ENCODE measurements at places on chromosomes 2 and 18.

DNA sequence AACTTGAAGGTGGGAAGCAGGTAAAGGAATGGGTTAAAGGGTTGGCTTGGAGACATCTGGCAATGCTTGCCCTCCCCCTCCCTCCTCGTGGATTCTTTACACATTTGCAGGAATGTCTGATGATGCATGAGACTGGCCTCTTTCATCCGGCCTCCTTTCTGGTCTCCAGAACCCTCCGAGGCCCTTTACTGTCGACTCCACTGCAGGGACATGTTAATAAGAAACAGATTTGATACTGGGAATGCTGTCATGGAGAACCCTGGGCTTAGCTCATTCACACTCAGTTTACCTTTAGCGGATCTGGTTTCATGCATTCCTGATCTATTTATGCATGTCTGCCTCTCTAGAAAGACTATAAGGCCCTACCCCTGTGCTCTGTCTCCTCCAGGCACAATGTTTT is 238.7 kb downstream of the TGIF1 start:
- DNase-seq, result no peak

DNA sequence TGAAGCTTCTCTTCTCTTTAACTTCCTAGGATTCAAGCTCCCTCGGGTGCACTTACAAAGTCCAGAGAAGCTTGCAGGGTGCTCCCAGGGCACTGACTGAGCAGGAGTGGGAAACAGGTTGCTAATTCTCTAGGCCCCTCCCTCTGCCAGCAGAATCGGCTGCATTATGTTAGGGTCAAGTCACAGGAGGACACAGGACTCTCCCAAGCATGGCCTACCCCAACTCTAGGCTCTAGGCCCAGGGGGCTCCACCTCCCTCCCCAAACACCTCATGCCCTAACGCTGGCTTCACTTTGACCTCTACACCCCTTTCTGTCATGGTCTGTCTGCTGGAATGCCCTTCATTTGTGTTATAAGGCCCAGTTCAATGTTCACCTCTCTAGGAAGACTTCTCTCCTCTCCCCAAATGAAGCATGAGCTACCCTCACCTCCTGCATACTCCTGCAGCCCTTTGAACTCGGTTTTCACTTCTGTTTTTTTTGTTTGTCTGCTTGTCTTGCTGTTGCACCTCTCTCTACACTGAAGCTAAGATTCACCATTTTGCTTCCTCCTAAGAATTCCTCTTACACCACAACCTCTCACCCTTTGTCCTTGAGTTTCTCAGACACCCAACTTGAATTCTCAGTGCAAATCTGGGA is 521.8 kb upstream of the ID2 start:
- DNase-seq, result no peak

- no peak for DNase-seq
Measured at GRCh38 chr2:75076088-75076487, 117.6 kb downstream of the POLE4 start.

DNA sequence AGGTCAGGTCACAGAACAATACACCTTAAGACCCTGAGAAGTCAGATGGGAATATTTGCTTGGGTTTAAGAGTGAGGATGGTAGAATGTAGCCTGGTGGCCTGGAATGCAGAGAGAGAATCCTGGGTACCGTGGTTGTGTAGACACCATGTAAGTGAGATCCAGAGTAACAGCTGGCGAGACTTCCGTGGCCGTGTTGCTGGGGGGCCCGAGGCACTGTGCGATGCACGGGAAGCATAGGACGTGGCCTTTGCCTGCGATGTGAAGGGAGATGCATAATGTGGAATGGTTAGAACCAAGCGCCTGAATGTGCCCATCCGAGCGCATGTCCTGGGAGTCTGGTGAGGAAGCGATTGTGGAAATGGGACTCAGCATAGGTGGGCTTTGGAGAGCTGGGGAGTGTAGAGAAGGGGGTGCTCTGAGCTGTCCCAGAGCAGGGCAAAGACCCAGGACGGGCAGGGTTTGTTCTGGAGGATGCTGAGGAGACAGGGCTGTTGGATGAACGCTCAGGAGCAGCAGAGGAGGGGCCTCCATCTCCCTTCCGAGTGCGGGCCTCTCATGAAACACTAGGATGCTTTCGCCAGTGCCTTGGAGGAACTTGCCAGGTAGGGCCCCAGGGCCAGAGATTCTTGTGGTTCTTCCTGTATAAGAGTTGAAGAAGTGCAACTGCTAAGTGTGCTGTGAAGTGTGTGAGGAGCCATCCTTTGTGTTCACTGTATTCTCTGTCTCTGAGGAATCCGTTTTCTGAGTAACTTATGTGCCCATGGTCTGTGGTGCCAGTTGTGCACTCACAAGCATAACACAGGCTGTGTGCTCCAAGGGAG is 7.1 kb downstream of the RNF144A start:
- no peak for DNase-seq

GRCh38 chr18:22705328-22705727 is 227.8 kb upstream of the RBBP8 start:
- no peak for DNase-seq

DNA sequence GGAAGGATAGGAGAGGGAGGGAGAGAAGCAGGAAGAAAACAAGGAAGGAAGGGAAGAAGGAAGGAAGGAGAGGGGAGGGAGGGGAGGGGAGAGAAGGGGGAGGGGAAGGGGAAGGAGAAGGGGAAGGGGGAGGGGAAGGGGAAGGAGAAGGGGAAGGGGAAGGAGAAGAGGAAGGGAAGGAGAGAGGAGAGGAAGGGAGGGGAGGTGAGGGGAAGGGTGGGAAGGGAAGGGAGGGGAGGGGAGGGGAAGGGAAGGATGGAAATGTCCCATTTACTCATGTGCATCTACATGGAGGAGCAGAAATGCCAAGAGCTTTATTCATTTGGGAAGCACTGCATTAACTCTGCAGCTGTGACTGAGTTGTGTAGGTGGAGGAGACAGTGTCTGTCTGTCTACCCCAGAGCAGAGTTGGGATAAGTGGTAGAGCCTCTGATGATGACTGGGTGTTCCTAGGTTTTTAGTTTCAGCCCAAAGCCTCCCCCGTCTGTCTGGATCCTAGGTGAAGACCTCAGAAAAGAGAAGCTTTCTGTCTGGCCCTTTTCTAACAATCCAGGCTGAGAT is 131.3 kb downstream of the COL6A3 start:
- DNase-seq, result no peak

DNA sequence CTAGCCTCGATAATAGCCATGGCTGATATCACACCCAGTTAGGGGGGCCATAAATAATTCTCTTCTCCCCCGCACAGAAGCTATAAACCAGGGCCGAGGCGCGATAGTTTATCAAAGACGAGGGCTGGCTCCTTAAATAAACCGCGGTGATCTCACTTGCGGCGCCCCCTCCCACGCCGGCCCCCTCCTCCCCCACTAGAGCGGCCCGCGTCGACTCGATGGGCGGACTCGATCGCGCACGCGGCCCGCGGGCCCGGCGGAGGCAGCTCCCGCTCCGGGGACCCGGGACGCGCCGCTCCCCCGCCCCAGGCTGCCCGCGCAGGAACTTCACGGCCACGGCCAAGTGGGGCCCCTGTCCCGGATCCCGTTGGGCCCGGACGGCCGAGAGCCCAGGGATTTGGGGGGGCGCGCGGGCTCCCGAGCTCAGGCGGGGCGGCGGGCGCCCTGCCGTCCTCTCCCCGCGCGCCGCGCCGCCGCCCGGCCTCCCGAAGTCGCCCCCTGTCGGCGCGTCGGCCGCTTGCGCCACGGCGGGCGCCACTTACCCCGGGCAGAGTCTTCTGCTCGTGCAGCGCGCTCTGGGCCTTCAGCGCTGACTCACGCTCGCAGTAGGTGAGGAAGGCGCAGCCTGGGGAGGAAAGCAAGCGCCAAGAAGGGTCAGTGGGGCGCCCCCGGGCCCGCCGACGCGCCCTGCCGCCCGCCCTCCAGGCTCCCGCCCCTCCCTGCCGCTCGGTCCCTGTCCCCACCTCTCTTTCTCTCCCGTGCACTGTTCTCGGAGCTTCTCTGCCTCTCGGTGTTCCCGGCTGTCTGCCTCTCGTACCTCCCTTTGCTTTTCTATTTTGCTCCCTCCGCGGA is 80.4 kb downstream of the CELF4 start:
- no peak for DNase-seq

- DNase-seq, result no peak
Measured at GRCh38 chr2:224958873-224959272, 83.4 kb downstream of the DOCK10 start.

GRCh38 chr2:174484573-174484972 is 2.3 kb downstream of the GPR155 start:
- no peak for DNase-seq

DNA sequence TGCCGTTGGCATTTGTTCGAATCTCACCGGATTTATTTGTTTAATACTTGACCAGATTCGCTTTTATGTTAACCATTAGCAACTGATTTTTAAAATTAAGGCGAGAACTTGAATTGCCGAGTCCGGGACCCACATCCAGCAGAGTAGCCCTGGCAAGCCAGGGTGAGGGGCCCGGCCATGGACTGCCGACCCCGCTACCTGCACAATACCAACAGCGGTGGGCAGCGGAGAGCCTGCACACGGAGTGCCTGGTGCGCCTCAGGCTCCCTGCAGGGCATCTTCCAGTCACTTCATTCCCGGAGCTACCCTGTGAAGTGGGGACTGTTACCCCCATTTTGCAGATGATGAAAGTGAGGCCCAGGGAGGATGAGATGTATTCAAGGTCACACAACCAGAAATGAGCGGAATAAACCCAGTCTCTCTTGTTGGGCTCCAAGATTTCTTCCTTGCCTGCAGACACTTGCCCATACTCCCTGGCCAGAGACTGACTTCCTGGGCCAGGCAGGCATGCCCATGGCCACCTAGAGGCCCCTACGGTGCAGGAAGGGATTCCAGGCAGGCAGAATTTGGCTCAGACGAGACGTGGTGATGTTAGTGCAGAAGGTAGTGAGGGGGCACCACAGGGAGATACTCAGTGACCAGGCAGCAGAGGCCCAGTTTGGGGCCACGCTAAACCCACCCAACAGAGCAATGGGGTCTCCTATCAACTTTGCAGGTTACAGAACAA is 2.9 kb downstream of the FBLN7 start:
- no peak for DNase-seq

Data from activated effector memory CD4-positive, alpha-beta T cell treated with Interleukin-2 at 50 U/mL for 16 hours (primary cell).